Activated CD8-positive, alpha-beta memory T cell treated with anti-CD3 and anti-CD28 coated beads, Interleukin-2, amount 50 U/mL, for 4 hours (primary cell): ENCODE measurements at places on chromosomes 6 and 20.

DNA sequence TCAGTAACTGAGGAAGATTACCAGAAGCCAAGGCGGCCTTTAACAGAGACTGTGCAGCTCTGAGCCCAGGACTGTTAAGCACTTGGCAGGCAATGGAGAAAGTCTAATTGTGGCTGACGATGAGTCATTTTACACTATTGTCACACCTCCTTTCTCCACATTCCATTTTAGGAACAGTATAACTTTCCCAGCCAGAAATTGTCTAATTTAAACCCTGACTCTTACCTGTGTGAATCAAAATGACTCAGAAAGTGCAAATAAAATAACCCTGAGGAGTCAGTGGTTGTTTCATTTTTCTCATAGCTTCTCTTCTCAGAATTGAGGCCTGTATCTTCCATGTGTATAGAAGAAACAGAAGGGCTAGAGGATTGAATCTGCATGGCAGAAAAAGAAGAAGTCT is 40.0 kb upstream of the OPN5 start:
- no peak for DNase-seq

DNA sequence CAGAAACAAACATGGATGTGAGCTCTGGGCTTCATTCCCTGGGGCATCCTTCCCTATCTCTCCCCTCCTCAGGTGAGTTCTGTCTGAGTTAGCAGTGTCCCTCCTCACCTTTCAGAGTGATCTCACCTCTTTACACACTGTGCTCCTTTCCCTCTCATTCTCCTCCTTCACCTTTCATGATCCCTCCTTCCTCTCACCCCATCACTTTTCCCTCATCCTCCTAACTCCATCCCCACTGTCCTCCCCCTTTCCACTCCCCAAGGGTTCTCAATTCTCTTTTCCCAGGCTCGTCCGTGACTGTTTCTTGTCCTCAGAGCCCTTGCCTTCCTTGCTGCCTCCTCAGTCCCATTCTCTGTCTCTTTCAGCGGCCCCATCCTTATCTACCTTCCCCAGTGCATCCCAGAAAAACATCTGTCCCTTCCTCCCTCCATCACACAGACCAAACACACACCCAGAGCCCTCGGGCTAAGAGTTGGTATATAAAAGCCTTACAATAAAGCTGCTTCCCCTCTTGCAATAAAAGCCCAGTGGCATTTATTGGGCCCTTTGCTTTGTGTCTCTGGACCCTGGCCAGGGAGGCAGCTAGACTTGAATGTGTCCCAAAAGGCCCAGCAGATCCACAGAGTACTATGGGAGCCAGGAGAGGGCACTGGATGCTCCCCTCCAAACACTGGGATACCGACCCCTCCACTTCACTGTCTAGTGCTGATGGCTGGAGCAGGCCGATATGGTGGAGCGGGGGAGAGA is 1.9 kb downstream of the RNF39 start:
- no peak for DNase-seq

- no peak for DNase-seq
These were observed 251.9 kb downstream of the SOD2 start for GRCh38 chr6:159440911-159441703.

DNA sequence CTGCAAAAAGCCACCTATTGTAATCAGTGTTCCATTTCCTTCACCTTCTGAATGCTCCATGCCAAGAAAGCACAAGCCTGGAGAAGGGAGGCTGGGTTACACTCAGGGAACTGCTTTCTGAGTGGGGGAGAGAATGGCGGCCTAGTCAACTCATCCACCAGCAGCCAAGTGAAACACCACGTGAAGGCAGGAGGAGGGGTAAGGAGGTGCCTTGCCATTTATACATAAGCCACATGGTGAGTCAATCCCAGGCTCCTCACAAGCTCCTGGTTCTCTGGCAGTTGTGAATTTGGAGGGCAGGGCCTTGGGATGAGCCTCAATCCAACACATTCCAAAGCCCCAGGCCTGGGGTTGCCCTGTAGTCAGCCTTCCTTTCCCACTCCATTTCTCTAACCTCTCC is 149.4 kb downstream of the CD24 start:
- no peak for DNase-seq

DNA sequence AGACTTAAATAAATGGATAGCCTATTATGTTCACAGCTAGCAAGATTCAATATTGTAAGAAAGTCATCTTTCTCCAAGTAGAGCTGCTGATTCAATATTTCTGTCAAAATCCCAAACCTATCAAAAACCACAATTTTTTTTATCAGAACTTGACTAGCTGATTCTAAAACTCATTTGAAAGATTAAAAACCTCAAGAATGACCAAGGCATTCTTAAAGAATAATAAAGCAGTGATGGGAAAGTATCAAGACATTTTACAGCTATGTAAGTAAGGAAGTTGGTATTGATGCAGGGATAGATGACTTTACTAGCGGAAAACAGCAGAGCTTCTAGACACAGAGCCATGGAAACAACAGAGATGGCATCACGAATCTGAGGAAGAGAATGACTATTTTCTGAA is 64.7 kb downstream of the SAMD3 start:
- DNase-seq: no peak

- no peak for DNase-seq
These were observed 170.3 kb upstream of the PDE10A start for GRCh38 chr6:165833355-165833754.

DNA sequence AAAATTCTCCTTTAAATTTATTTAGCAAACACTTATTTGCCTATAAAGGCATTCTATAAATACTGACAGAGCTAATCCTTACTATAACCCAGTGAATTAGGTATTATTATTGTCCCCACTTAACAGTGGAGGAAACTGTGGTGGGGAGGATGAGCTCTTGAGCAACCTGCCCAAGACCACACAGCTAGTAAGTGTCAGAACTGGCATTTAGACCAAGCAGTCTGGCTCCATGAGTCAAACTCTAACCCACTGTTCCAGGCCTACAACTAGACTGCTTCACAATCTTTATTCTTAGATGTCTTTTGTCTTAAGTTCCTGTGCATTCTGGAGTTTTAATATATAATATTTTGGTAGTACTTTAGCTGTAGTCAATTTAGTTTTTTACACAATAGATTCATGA is 530.8 kb downstream of the BCKDHB start:
- no peak for DNase-seq

DNA sequence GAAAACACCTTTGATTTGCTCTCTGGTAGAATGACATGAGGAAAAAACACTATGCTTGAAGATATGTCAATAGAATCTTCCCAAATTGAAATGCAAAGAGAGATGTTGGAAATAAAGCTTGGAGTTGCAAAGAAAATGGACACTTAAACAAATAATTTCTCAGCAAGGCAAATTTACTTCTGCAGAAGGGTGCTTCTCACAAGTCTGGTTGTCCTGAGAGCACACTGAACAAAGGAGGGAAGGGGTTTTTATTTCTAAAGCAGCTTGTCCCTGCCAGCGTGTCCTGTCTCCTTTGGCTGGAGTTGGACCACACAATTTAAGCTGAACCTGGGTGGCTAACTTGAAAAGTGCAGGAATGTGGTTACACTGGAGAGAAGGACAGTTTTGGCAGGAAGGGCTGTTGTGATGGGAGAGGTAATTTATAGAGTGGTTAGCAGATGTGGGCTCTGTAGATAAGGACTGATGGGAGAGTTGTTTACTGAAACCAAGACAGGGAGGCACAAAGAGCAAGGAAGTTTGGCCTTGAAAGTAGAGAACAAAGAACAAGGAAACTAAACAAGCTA is 454.6 kb upstream of the EYS start:
- DNase-seq: no peak

DNA sequence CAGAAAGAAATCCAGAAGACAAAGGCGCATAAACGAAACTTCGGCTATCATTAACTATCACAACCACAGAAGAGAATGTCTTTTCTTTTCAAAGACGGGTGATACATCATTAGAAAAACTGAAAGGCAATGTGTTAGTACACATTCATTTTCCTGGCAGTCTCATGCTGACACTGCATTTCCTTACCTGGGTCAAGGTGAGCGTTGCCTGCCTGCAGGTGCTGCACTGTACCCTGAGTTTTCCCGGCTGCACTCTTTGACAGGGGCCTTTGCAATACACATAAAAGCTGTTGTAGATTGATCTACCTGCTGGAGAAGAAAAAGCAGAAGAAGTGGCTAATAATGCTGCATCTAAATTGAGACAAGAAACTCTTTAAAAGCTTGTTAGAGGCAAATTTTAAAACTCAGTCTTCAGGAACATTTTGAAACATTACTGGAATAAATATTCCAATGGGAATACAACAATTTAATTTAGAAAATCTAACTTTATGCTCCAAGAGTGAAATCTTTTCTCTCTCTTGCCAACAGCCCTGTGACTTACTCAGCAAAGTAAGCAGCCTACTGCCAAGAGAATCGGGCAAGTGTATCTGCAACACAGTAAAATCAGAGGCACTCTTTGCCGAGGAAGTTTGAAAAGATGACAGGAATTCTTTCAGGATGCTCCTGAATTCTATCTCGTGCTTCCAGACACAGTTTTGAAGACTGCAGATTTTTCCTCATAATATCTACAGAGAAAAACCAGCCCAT is 526.4 kb downstream of the PRKN start:
- no peak for DNase-seq

- no peak for DNase-seq
These were observed 10.1 kb downstream of the MAP3K5 start for GRCh38 chr6:136782021-136782770.

DNA sequence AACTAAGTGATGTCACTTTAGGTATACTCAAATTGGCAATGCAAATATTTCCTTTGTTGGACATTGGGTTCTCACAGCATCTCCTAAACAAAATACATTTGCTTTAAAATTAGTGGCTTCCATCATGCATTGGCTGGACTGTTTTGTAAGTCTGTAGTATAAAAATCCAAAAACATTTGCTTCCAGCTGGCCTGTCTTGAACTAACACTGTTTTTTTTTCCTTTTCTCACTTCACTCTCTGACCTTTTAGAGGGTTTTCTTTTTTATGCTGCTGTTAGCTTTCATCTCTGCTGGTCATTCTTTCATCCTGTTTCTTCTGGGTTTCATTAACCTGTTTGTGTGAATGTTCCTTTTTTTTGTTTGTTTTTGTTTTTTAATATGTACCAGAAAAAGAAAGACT is 121.7 kb upstream of the MLIP start:
- no peak for DNase-seq

DNA sequence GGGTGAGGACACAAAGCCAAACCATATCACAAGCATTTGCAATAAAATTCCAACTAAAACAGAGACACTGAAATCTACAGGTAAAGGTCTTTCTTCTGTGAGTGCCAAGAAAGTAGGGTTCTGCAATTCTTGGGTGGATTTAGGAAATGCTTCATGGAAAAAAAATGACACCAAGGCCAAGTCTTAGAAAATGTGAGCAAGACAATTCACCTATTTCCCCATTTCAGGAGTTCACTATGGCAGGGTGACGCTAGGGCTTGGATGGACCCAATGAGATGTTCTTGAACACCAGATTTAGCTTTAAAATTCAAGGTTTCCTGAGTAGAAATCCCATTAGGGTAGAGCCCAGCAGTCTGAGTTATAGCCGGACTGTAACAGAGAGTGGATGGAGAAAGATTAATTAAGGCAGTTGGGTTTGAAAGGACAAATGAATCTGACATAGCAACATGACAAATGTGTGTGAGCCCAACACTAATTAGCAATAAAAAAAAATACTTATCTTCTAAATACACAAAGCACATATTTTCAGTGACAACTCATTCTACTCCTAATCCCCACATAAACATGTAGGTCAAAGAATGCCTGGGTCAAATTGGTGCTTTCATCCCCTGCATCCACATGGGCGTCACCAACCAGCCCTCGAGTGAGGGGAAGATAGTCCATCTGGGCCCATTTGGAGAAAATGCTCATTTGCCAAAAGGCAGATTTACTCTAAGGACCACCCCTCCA is 180.4 kb upstream of the JARID2 start:
- DNase-seq: no peak

DNA sequence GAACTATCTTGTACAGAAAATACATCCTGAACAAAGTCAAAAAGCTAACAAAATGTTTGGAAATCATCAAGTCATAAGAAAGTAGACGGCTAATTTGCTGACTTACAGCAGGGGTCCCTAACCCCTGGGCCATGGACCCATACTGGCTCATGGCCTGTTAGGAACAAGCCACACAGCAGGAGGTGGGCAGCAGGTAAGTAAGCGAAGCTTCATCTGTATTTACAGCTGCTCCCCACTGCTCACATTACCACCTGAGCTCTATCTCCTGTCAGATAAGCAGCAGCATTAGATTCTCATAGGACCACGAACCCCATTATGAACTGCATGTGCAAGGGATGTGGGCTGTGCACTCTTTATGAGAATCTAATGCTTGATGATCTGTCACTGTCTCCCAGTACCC is 115.5 kb downstream of the CDK19 start:
- DNase-seq: no peak

DNA sequence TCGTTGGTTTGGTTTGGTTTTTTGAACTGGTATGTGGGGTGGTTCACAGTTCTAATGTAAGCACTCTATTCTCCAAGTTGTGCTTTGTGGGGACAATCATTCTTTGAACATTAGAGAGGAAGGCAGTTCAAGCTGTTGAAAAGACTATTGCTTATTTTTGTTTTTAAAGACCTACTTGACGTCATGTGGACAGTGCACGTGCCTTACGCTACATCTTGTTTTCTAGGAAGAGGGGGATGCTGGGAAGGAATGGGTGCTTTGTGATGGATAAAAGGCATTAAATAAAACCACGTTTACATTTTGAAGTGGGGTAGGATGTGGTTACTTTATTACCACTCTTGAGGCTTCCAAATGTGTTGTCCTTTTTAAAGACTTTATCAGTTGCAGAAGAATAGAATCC is 168.0 kb downstream of the ZMYND8 start:
- DNase-seq: no peak

GRCh38 chr6:90326404-90327057 is 29.9 kb upstream of the BACH2 start:
- no peak for DNase-seq

GRCh38 chr6:91042656-91043055 is 455.8 kb upstream of the MAP3K7 start:
- DNase-seq: no peak

- no peak for DNase-seq
These were observed 122.6 kb downstream of the LRRC1 start for GRCh38 chr6:53917464-53917842.

- no peak for DNase-seq
These were observed 45.1 kb downstream of the HNF4A start for GRCh38 chr20:44400671-44400969.

DNA sequence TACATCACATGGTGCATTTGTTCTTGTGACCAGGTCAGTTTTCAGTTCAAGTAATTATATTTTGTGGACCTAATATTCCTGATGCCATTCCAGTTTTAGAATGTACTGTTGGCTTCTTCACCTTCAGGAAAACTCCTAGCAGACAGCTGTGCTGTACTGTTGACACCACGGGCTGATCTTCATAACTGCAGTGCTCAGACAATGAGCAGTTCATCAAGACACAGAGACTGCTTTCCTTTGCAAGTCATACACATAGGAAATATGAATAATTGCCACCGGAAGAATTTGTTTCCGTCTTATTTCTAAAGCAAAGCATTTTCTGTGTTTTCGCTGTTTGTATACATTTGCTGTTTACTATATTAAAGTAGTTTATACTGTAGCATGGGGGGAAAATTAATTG is 89.8 kb downstream of the C6orf118 start:
- no peak for DNase-seq

DNA sequence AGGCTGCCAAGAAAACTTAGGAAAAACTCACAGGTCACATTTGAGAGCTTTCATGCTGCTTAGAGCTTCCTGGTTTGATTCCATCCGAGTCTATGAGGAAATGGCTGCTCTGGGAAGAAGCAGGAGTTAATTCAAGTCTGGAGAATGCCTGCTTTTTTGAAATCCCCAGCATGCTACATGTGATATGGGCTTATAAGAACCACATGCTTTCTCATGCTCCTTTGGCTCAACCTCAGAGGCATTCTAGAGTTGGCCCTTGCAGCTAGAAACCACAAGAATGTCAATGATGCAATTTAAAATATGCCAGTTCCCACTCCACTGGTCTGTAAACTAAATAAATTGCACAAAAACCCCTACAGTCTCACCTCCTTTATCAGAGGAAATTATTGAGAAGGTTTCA is 142.9 kb upstream of the OLIG3 start:
- DNase-seq: no peak
